ENCODE measurements at places on chromosomes 3 and 15.

- DNase-seq = no peak
Observed at GRCh38 chr3:86744051-86744450, 246.9 kb downstream of the VGLL3 start.

GRCh38 chr15:59353994-59354416, 18.7 kb downstream of the MYO1E start:
- DNase-seq = no peak

GRCh38 chr3:71930056-71930991, 145.4 kb upstream of the PROK2 start:
- DNase-seq = no peak

DNA sequence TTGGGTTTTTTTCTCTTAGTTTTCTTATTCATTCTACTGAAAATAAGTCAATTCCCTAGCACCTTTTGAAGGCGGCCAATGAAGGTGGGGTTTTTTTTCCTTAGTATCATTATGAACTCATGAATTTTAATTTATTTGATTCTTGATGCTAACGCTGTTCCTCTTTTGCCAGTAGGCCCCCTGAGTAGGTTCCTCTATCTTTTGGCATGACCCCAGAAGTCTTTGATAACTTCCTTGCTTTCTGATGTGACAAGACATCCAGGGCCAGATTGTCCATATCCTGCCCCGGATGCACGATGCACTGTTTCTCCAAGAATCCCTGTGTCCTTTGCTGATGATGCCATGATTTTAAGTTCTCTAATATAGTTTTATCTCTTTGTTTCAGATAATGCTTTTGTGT, 20.6 kb downstream of the LRRK1 start:
- no peak for DNase-seq

- DNase-seq = no peak
Observed at GRCh38 chr3:149368201-149368673, 9.2 kb downstream of the TM4SF1 start.

DNA sequence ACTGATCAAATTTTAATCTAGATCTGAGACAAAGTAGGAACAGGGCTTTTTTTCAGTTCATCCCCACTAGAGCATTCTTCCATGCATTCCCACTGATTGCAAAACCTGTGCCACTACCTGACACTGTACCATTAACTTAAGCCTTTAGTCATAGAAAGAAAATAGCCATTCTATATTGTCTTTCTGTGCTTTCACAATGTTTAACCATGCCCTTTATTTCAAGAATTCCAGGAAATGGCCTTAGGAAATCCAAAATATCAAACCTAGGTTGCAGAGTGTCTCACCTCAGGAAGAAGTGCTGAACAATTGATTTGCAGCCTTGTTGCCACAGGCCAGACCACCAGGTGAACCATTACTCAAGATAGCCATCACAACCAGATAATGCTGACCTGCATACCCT, 56.2 kb upstream of the TGFBR2 start:
- no peak for DNase-seq

DNA sequence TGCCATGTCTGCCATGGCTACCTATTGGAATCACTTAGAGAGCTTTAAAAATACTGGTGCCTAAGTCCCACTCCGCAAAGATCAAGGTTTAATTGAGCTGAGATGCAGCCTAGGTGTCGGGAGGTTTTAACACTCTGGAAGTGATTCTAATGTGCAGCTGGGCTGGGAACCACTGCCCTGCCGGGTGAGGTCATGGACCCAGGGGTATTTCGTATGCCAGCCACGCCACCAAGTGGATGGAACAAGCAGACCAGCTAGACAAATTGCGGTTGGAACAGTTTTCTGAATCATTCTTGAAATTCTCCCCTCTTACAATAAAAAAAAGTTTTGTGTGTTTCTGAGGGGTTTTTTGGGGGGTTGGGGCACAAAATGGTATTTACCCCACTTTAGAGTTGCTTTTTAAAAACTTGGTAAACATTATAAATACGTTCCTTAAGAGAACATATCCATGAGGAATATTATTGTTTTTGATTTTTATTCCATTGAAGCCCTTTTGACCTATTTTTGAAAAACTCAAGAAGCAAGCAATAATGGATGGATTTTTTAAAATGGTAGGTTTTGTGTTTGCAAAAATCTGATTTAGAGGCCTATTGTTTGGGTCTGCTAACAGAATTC, 66.2 kb upstream of the CSTA start:
- DNase-seq = peak; percentile 5

DNA sequence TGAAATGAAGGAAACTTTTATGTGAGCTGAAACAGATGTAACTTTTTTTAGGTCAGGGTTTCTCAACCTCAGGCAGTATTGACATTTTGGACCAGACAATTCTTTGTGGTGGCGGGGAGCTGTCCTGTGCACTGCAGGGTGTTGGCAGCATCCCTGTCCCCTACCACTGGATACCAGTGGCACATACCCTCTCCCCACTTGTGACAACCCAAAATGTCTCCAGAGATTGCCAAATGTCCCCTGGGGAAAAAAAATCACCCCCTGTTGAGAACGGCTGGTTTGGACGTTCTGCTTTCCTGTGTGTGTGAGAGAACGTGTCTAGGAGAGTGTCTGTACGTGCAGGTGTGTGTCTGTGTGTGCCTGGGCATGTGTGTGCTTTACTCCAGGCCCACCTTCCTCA, 30.7 kb upstream of the GRIP2 start:
- DNase-seq = no peak

All from stimulated activated CD8-positive, alpha-beta memory T cell treated with anti-CD3 and anti-CD28 coated beads, Interleukin-12 subunit alpha, Interleukin-12 subunit beta, amount 100 ng/mL, for 1 hour (primary cell).